ENCODE measurements at places on chromosomes 5 and 9.

- peak; percentile 42 for DNase-seq
Observed at GRCh38 chr5:7815892-7816534, 34.9 kb downstream of the CFAP90 start.

DNA sequence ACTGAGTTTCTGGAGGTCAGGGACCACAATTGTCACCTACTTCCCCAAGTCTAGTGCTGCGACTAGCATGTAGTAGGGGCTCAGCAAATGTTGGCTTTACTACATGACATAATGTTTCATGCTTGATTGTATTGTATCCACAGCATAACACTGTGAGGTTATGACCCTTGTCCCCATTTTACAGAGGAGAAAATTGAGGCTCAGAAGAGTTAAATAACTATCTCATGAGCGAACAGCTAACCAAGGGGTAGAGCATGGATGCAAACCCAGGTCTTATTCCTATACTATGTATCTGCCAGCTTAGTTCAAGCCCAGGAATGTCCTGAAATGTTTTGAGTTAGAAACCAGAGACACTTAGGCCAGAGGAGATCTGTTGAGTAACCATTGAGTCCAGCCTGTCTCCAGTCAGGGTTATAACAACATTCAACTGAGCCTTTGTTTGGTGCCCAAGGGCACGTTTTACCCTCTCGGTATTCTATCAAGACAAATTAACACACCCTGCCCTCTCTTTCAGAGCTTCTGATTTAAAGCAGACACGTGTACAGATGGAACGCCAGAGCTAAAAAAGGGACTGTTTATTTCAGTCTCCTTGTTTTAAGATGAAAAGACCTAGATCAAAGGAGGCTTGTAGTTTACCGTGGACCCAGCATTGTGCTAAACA, 16.5 kb downstream of the ANGPTL2 start:
- no peak for DNase-seq

GRCh38 chr9:5481322-5482040, 28.9 kb upstream of the PDCD1LG2 start:
- no peak for DNase-seq

- no peak for DNase-seq
Observed at GRCh38 chr9:136337416-136338395, 10.4 kb downstream of the GPSM1 start.

- DNase-seq, result no peak
Observed at GRCh38 chr9:111276431-111277128, 53.4 kb downstream of the OR2K2 start.

- no peak for DNase-seq
Observed at GRCh38 chr5:124300815-124301621, 445.4 kb downstream of the ZNF608 start.

- DNase-seq, result no peak
Observed at GRCh38 chr9:136308702-136309053, 4.8 kb upstream of the CCDC187 start.

DNA sequence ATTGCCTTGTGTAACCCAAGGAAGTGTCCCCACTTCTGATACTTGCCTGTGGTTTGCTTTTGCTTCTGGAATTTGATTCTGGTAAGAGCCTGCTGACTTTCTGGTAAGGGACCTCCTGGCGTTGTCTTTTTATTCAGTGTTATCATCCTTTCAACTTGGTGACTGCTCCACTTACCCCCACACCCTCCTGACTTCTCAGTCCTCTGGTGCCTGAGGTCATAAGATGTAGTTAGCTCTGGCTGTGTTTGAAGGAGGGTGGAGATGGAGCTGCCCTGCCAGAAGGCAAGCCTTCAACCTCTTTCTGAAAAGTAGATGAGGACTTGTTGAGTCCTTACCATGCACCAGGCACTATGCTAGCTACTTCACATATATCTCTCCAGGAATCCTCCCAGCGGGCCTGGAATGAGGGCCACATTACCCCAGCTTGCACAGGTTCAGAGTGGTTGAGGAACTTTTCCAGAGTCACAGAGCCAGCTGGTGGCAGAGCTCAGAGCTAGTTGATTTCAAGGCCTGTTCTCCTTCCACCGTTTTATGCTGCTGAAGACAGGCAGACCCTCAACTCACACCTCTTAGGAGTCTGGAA, 45.2 kb upstream of the PITX1 start:
- no peak for DNase-seq

GRCh38 chr5:27396998-27397397, 358.6 kb upstream of the CDH9 start:
- DNase-seq, result no peak

DNA sequence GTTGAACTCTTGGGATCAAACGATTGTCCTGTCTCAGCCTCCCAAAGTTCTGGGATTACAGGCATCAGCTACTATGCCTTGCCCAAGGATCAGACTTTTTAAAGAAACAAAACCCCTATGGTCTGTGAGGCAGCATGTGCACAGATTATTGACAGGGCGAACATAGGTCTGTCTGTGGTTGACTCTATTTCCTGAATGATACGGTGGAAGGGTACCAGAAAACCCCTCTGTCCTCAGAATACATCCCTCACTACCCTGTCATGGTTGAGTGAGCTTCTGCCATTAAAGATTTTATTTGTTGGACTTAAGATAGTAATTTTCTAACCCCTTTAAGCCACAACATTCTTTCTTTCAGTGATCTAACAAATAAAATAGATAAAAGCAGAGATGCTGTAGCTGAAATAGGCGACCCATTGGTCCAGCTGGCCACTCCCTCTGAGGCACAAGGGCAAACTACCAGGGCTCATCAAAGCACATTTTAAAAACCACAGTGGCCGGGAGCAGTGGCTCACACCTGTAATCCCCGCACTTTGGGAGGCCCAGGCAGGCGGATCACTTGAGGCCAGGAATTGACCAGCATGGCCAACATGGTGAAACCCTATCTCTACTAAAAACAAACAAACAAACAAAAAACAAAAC, 84.9 kb upstream of the ANKRD55 start:
- no peak for DNase-seq

- DNase-seq, result peak; percentile 6
Observed at GRCh38 chr5:59992206-59992605, 98.7 kb upstream of the PDE4D start.

DNA sequence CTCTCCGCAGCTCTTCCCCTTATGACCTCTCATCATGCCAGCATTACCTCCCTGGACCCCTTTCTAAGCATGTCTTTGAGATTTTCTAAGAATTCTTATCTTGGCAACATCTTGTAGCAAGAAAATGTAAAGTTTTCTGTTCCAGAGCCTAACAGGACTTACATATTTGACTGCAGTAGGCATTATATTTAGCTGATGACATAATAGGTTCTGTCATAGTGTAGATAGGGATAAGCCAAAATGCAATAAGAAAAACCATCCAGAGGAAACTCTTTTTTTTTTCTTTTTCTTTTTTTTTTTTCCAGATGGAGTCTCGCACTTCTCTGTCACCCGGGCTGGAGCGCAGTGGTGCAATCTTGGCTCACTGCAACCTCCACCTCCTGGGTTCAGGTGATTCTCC, 20.7 kb upstream of the IL13 start:
- no peak for DNase-seq

GRCh38 chr5:56637321-56637920, 177.9 kb upstream of the MAP3K1 start:
- DNase-seq, result peak; percentile 73

DNA sequence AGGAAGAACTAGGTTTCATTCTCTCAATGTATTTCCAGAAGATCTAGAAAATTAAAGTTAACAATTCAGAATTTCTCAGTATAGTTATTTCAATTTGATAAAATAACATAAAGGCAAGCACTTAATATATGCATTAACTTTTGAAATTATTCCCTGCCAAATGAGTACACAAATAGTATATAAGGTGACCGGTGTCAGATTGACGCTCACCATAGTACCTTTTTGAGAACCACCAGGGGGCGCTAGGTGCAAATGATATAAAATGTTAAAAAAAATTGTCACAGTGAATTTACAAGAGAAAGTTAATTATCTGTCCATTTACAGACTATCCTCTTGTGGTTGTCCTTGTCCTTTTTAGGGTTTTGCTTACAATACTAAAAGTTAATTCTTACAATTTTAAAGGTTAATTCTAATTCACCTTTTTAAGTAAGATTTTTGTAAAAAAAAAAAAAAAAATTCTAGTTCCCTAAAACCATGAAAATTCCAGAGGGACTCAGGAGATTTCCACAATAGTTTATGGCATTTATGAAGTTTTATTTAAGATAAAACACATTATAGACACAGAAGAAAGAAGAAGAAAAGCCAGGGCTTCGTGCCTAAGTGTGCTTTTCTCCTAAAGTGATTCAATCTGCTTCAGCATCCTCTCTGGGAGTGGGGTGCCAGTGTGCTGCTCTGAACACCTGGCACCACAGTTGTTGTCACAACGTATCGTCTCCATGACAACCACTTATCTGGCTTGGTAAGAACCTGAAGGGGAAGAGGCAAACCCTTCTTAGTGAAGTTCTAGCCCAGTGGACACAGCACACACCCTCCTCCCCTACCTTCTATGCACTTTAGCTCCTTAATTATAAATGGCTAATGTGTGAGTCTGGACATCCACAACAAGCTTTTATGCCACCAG, 1.7 kb downstream of the ADAMTS16 start:
- no peak for DNase-seq

GRCh38 chr5:133230823-133231578, 179.2 kb downstream of the HSPA4 start:
- no peak for DNase-seq

- DNase-seq, result peak; percentile 87
Observed at GRCh38 chr5:149133795-149134777, 7.2 kb upstream of the ABLIM3 start.

- no peak for DNase-seq
Observed at GRCh38 chr9:101467690-101468089, 32.1 kb upstream of the ALDOB start.

GRCh38 chr9:107112707-107113243, 170.3 kb upstream of the RAD23B start:
- no peak for DNase-seq

- no peak for DNase-seq
Observed at GRCh38 chr9:89527084-89527483, 29.2 kb upstream of the SEMA4D start.

GRCh38 chr9:136621019-136621733, 41.5 kb upstream of the EGFL7 start:
- no peak for DNase-seq

DNA sequence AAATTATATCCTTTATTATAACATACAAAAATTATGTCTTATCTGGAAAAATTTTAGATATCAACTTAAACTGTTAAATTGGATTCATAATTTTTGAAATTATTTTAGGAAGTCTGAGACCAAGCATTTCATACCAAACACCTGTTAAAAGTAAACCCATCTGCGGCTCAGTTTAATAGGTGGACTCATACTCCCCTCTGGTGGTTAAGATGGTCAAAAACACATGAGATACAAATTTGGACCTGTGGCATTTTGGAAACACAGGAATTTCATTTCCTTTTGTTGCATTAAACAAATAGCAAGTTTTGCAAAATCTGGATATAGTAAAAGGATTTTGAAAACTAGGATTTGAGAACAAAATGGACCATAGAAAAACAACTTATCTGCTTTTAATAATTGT, 53.7 kb downstream of the RGMB start:
- peak; percentile 27 for DNase-seq
